DMS79 (cell line): ENCODE measurements at places on chromosomes 13 and 19.

DNA sequence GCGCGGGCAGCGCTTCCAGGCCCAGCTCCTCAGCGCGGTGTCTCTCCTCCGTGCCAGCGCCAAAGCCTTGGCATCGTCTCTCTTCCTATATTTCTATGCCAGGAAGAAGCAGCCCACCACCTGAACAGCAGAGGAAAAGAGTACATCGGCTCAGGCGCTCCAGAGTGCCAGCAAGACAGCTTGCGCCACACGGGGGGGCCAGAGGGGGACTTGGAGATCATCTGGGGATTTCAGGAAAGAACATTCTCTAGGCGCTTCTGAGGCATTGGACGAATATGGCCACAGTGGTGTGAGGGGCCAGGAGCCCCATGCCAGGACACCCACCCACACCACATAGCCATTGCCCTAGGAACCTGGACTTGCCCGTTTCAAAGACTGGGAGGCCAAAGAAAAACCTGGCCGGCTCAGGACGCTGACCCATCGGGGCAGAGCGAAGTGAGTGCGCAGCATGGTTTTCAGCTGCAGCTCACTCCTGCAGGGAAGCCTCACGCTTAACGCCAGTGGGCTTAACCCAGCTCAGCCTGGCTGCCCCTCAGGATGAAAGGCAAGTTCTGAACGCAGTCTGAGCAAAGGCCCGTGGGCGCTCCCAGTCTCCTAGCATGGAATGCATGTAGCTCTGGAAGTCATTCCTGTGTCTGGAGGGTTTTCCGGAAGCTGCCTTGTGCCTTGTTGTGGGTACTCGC, 62.1 kb downstream of the GGACT start:
- DNase-seq = no peak

- DNase-seq = no peak
Measured at GRCh38 chr13:18998389-18998788, 183.2 kb downstream of the TUBA3C start.

- DNase-seq = no peak
Measured at GRCh38 chr19:51651216-51651846, 4.7 kb upstream of the SIGLEC14 start.

GRCh38 chr13:51168623-51169022, 53.6 kb upstream of the FAM124A start:
- DNase-seq = no peak

GRCh38 chr13:94596575-94596971, 621 bp upstream of the TGDS start:
- no peak for DNase-seq
